Activated CD8-positive, alpha-beta T cell treated with anti-CD3 and anti-CD28 coated beads, Interleukin-2, amount 10 ng/mL, durations not matched to agents 7 days and 5 days (primary cell): ENCODE measurements at places on chromosomes 3 and 15. TPM values are rescaled to one million over a fixed set of nuclear protein-coding genes. Genes with fewer than 3 reads are reported as not detected.

DVL3 gene
- 31.2 TPM for total RNA-seq

ZBBX gene
- not detected for total RNA-seq

GRCh38 chr15:68583321-68583720 lies 4.5 kb downstream of the CORO2B start:
- no peak overlapping the region for H3K4me3 ChIP-seq
- no peaks in the 10 kb centered on the region for H3K36me3 ChIP-seq
- no peak overlapping the region for H3K27ac ChIP-seq
- H3K4me1 ChIP-seq = peaks cover 8% of the 10 kb centered on the region
- H3K27me3 ChIP-seq = peaks cover 22% of the 10 kb centered on the region

DNA sequence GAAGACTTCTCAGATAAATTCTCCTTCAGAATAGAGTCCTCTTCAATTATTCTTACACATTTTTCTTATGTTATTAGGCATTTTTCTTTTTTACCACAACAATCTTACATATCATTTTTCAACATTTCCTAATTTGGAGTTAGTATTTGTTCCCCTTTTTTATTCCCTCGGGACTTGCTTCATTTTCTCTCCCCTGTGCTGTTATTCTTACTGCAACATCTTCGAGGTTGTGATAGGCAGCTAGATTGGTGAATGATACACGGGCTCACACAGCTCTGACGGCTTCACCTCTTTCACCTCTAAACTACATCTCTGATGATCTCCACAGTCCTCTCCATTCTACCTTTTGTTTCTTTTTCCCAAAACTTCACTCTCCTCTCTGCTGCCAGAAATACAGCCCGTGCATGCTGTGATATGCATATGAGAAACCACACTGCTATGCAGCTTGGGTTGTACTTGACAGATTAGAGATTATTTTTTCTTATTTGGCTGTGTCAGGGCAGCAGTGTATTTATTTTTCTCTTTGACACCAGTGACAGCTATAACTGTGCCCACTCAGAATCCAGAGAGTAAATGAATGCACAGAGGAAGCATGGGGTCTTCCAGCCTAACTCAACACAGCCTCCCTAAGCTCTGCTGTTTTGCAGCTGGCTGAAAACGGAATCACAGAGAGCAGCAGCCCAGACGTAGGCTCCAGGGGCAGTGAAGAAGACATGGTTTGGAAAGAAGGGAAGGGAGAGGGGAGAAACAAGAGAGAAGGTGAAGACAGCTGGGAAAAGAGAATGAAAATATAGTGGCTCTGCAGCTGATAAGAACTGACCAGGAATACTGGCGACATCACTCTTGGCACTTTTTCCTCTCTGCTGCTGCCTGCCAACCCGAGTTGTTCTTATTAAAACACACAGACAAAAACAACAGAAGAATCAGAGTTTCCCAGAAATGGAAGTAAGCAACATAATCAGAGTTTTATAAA lies 61.8 kb downstream of the SLC9A9 start:
- no peaks in the 10 kb centered on the region for H3K27me3 ChIP-seq
- H3K4me3 ChIP-seq = no peak overlapping the region
- peaks cover 3% of the 10 kb centered on the region for H3K36me3 ChIP-seq
- H3K27ac ChIP-seq = no peak overlapping the region
- DNase-seq = no peak

DNA sequence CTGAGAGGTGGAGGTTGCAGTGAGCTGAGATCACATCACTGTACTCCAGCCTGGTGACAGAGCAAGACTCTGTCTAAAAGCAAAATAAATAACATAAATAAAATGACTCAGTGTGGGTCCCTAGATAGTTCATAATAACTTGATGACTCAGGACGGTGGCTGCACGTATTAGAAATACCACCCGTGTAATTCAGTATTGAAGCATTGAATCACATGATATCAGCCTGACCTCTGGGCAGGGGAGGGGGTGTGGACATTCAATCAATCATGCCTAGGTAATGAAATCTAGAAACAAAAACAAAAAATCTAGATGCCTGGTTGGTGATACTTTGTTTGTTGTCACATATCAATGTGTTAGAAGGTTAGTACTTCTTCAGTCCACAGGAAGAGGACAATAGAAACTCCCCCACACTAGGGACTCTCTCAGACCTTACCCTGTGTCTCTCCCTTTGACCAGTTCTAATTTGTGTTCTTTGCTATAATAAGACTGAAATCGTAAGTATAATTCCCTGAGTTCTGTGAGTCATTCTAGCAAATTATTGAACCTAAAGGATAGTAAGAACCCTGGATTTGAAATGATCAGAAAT lies 177.3 kb downstream of the GAP43 start:
- H3K4me1 ChIP-seq = no peaks in the 10 kb centered on the region
- H3K27me3 ChIP-seq = peaks cover 22% of the 10 kb centered on the region
- no peak overlapping the region for H3K4me3 ChIP-seq
- no peaks in the 10 kb centered on the region for H3K36me3 ChIP-seq
- no peak for DNase-seq
- no peak overlapping the region for H3K27ac ChIP-seq

DNA sequence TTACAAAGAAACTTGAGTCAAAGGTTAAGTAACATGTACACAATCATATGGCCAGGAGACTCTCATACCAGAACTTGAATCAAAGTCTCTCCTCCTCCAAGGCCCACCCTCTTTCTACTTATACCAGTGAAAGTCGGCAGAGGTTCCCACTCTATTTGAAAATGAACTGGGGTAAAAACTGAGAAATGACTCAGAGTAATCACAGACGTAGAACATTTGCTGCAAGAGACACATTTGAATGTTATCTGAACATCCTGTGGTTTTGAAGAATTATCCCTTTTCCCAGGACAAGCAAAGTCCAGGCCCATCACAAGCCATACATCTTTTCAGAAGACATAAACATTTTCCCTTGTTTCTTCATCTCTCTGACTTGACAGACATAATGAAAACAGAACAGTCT lies 55.8 kb downstream of the SHOX2 start:
- H3K36me3 ChIP-seq = no peaks in the 10 kb centered on the region
- H3K4me1 ChIP-seq = no peaks in the 10 kb centered on the region
- H3K27ac ChIP-seq = no peak overlapping the region
- H3K4me3 ChIP-seq = no peak overlapping the region
- no peaks in the 10 kb centered on the region for H3K27me3 ChIP-seq
- no peak for DNase-seq

DNA sequence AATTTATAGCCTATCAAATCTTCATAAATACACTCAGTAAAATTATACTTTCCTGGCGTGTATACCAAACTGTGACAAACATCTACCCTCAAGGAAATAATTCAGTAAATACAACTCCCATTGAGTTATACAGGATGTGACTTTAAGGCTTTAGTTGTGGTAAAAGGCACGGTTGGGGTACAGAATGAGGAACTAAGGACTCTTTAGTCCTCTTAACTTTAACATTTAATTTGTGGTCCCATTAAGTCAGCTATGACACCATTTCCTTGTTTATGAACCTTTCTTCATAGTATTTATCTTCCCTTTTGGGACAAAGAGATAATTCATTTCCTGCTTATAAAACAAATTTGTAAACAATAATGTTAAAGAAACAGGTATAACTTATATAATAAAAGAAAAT lies 30.2 kb downstream of the IFT80 start:
- peaks cover 14% of the 10 kb centered on the region for H3K4me1 ChIP-seq
- DNase-seq = no peak
- no peaks in the 10 kb centered on the region for H3K27me3 ChIP-seq
- peaks cover 20% of the 10 kb centered on the region for H3K36me3 ChIP-seq
- H3K27ac ChIP-seq = no peak overlapping the region

- no peak for DNase-seq
- no peak overlapping the region for H3K27ac ChIP-seq
- H3K27me3 ChIP-seq = no peaks in the 10 kb centered on the region
- no peaks in the 10 kb centered on the region for H3K36me3 ChIP-seq
- no peak overlapping the region for H3K4me3 ChIP-seq
Measured at GRCh38 chr3:177742273-177742672, 545.0 kb upstream of the TBL1XR1 start.

DNA sequence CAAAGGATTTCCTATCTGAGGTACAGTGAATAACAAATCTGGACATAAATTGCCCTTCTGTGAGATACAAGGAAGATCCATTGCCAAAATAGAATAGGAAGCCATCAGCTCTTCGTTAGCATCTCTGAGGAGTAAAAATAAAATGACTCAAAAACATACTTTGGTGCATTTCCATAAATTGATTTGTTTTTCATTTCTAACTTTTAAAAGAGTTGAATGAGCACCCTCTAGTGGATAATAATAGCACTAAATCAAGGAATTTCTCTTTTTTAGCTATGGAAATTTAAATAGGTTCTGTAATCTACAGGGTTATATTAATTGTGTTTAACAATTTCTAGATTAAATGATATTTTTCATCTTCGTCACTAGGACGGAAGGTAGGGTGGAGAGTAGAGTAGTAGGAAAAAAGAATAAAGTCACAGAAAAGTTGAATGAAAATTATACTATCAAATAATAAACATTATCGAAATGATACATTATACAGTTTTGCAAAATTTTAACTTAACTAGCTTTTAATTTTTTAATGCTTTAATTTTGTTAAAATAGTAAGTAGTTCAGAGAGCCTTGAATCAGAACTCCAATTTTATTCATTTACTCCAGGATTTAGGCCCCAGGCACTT lies 6.4 kb downstream of the NSUN3 start:
- H3K27ac ChIP-seq = no peak overlapping the region
- no peak overlapping the region for H3K4me3 ChIP-seq
- no peak for DNase-seq
- H3K36me3 ChIP-seq = peaks cover 62% of the 10 kb centered on the region
- peaks cover 48% of the 10 kb centered on the region for H3K4me1 ChIP-seq
- no peaks in the 10 kb centered on the region for H3K27me3 ChIP-seq

DNA sequence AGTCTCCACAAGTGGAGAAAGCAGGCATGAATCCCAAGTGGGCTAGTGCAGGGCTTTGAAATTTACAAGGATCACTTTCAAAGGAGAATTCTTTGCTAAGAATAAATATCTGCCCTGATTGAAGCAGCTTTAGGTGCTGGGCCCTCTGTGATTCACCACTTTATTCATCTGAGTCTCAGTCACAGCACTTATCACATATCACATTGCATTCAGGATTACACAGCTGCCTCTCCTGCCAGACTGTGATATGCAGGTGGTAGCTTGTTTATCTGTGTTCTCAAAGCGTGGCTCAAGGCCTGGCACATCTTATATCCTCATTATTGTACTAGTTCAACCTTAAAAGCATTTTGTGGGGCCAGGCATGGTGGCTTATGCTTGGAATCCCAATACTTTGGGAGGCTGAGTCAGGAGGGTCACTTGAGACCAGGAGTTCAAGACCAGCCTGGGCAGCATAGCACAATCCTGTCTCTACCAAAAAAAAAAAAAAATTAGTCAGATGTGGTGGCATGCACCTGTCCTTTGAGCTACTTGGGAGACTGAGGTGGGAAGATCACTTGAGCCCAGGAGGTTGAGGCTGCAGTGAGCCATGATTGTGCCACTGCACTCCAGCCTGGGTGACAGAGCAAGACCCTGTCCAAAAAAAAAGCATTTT lies 156.9 kb upstream of the EIF1B start:
- no peaks in the 10 kb centered on the region for H3K36me3 ChIP-seq
- H3K4me3 ChIP-seq = no peak overlapping the region
- H3K27ac ChIP-seq = no peak overlapping the region
- DNase-seq = no peak
- no peaks in the 10 kb centered on the region for H3K27me3 ChIP-seq

DNA sequence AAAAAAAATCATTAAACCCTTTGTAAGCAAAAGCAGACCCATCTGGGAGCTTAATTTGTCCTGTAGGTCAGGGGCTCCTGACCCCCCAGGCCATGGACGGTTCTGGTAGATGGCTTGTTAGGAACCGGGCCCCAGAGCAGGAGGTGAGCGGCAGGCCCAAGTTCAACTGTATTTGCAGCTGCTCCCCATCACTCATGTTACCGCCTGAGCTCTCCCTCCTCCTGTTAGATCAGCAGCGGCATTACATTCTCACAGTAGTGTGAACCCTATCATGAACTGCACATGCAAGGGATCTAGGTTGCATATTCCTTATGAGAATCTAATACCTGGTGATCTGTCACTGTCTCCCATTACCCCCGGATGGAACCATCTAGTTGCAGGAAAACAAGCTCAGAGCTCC lies 60.7 kb downstream of the FSIP1 start:
- H3K4me3 ChIP-seq = no peak overlapping the region
- H3K36me3 ChIP-seq = no peaks in the 10 kb centered on the region
- no peak overlapping the region for H3K27ac ChIP-seq
- H3K27me3 ChIP-seq = peaks cover 4% of the 10 kb centered on the region
- H3K4me1 ChIP-seq = peaks cover 10% of the 10 kb centered on the region
- no peak for DNase-seq

DNA sequence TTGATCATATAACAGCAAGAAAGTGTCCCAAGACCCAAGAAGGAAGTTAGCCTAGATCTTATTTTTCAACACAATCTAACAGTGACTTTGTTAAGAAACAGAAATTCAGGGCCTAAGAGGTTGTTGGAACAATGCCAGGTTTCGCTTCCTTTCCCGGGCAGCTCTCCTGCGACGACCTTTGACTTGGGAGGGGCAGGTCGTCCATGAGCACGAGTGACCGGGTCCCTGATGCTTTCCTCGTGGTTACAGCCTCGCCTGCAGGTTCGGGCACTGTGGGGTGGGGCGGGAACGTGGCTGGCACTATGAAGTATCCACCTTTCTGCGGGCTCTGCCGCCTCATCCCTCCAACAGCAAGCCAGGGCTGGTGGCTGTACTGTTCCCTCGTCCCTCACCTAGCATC lies 90.1 kb upstream of the RGMA start:
- H3K36me3 ChIP-seq = no peaks in the 10 kb centered on the region
- no peak overlapping the region for H3K4me3 ChIP-seq
- no peak for DNase-seq
- H3K27ac ChIP-seq = no peak overlapping the region
- peaks cover 4% of the 10 kb centered on the region for H3K4me1 ChIP-seq

GRCh38 chr3:64815789-64816188 lies 128.0 kb upstream of the ADAMTS9 start:
- H3K4me1 ChIP-seq = no peaks in the 10 kb centered on the region

GRCh38 chr3:4174791-4175190 lies 128.4 kb upstream of the SETMAR start:
- H3K4me1 ChIP-seq = no peaks in the 10 kb centered on the region
- DNase-seq = no peak
- H3K36me3 ChIP-seq = no peaks in the 10 kb centered on the region
- H3K27me3 ChIP-seq = no peaks in the 10 kb centered on the region

DNA sequence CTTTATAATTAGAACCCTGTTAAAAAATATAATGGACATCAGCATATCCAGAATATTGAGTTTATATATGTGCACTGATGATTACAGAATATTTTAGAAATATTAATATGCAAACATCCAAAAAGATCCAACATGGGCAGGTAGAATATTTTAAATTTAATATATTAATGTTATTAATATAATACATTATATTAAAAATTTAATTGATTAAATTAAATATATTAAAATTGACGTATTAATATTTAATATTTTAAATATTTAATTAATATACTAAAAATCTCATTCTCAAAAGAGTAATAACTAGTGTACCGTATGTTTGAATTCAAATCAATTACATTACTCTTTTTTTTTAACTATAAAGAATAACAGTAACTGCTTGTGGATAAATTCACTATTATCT lies 73.8 kb upstream of the FURIN start:
- no peak overlapping the region for H3K27ac ChIP-seq
- no peak for DNase-seq
- peaks cover 69% of the 10 kb centered on the region for H3K36me3 ChIP-seq
- H3K4me3 ChIP-seq = no peak overlapping the region
- peaks cover 3% of the 10 kb centered on the region for H3K4me1 ChIP-seq
